Natural killer cell treated with Interleukin-12 subunit alpha and Interleukin-12 subunit beta and Interleukin-15 and Interleukin-18, amount 100 ng/mL, for 72 hours (primary cell): ENCODE measurements at places on chromosomes 3 and 15. TPM values are rescaled to one million over a fixed set of nuclear protein-coding genes. Genes with fewer than 3 reads are reported as not detected.

- H3K4me3 ChIP-seq, result no peak overlapping the region
- H3K36me3 ChIP-seq, result peaks cover 38% of the 10 kb centered on the region
- peaks cover 36% of the 10 kb centered on the region for H3K4me1 ChIP-seq
- no peaks in the 10 kb centered on the region for H3K27me3 ChIP-seq
Observed at GRCh38 chr3:119457246-119457645, 6.2 kb downstream of the TMEM39A start.

GRCh38 chr3:6528951-6529350 is 332.0 kb upstream of the GRM7 start:
- H3K27ac ChIP-seq, result no peak overlapping the region
- no peaks in the 10 kb centered on the region for H3K4me1 ChIP-seq
- no peaks in the 10 kb centered on the region for H3K27me3 ChIP-seq
- H3K4me3 ChIP-seq, result no peak overlapping the region

GRCh38 chr3:173653781-173654180 is 256.2 kb downstream of the NLGN1 start:
- H3K4me1 ChIP-seq, result no peaks in the 10 kb centered on the region
- peaks cover 4% of the 10 kb centered on the region for H3K36me3 ChIP-seq
- no peaks in the 10 kb centered on the region for H3K27me3 ChIP-seq

DNA sequence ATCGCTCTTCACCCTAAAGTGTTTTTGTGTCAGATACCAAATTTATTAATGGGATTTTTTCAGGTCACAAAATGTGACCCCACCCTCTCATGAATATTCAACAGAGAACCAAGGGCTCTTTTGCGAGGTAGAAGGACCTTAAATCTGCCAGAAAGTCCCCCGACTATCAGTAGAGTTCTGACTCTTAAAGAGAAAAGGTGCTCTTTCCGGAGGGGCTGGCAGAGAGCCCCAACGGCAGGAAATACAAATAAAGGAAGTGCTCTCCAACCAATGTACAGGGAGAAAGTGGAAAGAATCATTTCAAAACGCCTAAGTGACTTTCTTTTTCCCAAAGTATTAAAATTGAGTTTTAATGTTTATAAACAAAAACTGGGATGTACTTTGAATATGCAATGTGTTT is 517.2 kb downstream of the FOXP1 start:
- peaks cover 56% of the 10 kb centered on the region for H3K4me1 ChIP-seq
- no peak overlapping the region for H3K4me3 ChIP-seq
- DNase-seq, result no peak

DNA sequence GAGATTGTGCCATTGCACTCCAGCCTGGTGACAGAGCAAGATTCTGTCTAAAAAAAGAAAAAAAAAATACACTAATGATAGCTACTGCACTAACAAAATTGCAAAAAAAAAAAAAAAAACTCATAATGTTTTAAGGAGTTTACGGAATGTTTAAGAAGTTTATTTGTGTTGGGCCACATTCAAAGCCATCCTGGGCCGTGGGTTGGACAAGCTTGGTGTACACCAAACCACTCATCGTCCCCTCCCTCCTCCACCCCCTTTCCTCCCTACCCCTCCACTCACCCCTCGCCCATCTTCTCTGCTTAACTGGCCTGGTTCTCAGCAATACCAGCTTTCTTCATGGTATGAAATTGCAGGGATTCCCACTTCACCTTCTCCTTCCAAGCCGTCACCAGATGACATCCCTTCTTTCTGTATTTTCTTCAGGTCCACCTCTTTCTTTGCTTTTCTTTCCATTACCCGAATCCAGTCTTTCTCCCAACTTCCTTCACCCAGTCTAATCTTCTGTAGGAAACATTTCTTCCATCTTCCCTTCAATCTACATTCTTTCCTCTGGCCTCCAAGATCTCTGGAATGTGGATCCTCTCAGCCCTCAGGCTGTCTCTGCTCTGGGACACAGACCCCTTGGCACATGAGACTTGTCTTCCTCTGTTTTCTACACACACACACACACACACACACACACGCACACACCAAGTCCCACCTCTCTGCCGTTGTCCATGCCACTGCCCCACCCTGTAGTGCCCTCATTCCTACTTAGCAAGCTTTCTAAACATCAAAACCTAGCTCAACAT is 3.5 kb upstream of the MESP1 start:
- H3K4me3 ChIP-seq, result no peak overlapping the region
- DNase-seq, result no peak

GRCh38 chr15:34810443-34811129 is 15.2 kb upstream of the ACTC1 start:
- no peaks in the 10 kb centered on the region for H3K36me3 ChIP-seq
- H3K4me3 ChIP-seq, result no peak overlapping the region
- no peaks in the 10 kb centered on the region for H3K4me1 ChIP-seq
- H3K27me3 ChIP-seq, result peaks cover 26% of the 10 kb centered on the region

DNA sequence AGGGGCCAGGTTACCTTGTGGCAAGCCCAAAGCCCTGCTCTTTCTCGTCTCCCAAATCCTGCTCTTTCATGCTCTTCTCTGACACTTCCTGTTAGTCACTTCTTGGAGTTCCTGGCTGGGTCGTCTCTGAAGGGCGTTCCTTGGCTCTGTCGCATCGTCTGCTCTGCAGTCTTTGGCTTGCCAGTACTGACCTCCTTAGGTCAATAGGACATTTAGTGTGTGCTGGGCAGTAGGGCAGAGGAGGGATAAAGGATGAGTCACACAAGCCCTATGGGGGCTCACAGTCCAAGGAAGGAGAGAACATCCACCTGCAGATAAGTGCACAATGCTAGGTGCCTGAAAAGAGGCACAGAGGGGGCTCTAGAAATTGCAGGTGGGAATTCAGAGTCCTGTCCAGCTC is 87.5 kb downstream of the FAM43A start:
- peaks cover 30% of the 10 kb centered on the region for H3K27me3 ChIP-seq
- H3K4me3 ChIP-seq, result no peak overlapping the region
- no peak overlapping the region for H3K27ac ChIP-seq
- H3K36me3 ChIP-seq, result no peaks in the 10 kb centered on the region
- H3K4me1 ChIP-seq, result peaks cover 16% of the 10 kb centered on the region
- DNase-seq, result no peak

- peaks cover 4% of the 10 kb centered on the region for H3K27me3 ChIP-seq
- H3K4me1 ChIP-seq, result peaks cover 9% of the 10 kb centered on the region
- no peaks in the 10 kb centered on the region for H3K36me3 ChIP-seq
- no peak overlapping the region for H3K27ac ChIP-seq
- DNase-seq, result no peak
Observed at GRCh38 chr3:120418866-120419490, 31.8 kb downstream of the FSTL1 start.

DNA sequence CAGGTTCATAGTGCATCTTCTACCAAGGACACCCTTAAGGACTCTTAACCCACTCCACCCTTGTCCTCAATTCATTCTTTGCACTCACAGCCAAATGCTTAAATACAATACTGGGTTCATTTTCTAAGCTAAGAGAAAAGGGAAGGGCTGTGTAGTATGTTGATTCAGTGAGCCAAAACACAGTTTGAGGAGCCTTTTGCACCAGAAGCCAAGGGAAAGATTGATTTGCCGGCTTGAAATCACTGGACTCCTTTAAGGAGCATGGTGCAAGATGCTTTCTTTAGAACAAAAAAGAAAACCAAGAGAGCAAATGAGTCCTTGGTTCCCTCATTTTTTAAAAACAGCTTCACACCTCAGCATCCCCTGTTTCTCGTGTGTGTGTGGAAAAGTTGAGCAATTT is 47.8 kb downstream of the BOC start:
- no peaks in the 10 kb centered on the region for H3K36me3 ChIP-seq
- H3K4me3 ChIP-seq, result no peak overlapping the region
- peaks cover 41% of the 10 kb centered on the region for H3K27me3 ChIP-seq
- no peaks in the 10 kb centered on the region for H3K4me1 ChIP-seq
- DNase-seq, result no peak
- no peak overlapping the region for H3K27ac ChIP-seq

DNA sequence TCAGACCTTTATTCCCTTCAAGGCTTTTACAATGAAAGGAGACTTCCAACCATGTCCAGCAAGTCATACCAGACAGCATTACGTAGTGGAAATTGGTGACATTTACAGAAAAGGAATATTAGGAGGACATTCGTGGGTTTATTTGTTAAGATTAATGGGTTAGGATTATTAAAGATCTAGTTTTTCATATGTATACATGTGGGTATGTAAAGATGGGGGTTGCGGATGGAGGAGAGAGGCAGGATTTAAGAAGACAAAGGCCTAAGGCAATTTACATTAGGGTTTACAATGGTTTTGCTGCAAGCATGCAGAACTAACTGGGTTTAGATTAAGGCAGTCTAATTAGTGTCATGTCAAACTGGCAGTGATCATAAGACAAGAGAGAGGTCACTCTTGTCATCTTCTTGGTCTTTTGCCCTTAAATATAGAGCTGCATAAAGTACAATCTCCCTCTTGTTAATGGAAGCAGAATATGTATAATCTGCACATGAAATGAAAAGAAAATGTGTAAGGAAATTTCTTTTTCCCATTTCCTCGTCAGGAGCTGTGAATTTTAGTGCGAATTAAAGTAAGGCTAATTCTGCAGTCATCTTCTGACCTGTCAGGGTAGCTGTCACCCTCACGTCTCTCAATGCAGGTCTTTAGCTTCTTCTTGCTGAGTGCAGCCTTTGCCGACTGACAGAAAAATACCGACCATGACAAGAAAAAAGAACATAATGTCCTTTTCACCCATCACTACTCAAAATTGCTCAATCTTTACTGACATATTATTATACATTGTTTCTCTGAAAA is 258.9 kb upstream of the MEIS2 start:
- H3K36me3 ChIP-seq, result no peaks in the 10 kb centered on the region
- H3K27me3 ChIP-seq, result no peaks in the 10 kb centered on the region
- no peak for DNase-seq
- no peak overlapping the region for H3K27ac ChIP-seq
- no peaks in the 10 kb centered on the region for H3K4me1 ChIP-seq

- no peak overlapping the region for H3K4me3 ChIP-seq
- no peaks in the 10 kb centered on the region for H3K4me1 ChIP-seq
- H3K27me3 ChIP-seq, result peaks cover 27% of the 10 kb centered on the region
Observed at GRCh38 chr3:146425341-146425740, 44.0 kb downstream of the PLSCR2 start.

DNA sequence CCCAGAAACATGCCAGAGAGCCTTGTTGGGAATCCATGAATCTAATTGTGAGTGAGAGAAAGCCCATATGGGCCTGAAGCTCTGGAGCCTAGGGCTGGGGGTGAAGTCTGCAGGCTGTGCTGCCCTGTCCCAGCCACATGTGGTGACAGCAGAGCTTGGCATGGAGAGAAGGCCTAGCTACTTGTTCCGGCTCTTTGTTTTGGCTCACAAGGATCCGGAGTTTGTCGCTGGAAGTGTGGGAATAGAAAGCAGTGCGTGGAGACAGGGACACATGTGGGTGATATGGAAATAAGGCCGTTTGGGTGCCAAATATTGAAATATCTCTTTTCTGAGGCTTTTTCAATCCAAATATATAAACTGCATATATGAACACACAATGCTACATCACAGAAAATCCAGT is 78.2 kb downstream of the CLSTN2 start:
- peaks cover 12% of the 10 kb centered on the region for H3K27me3 ChIP-seq
- H3K4me3 ChIP-seq, result no peak overlapping the region
- H3K4me1 ChIP-seq, result no peaks in the 10 kb centered on the region
- no peaks in the 10 kb centered on the region for H3K36me3 ChIP-seq
- no peak overlapping the region for H3K27ac ChIP-seq
- DNase-seq, result no peak

Gene OXNAD1
- 31.4 TPM for total RNA-seq

Gene DUOXA1
- not detected for total RNA-seq

Gene KCNH8
- total RNA-seq, result not detected
